ENCODE measurements at places on chromosomes 1 and 21.
A peak's percentile ranks its signal among the peaks of the same experiment; 100 is the strongest.

DNA sequence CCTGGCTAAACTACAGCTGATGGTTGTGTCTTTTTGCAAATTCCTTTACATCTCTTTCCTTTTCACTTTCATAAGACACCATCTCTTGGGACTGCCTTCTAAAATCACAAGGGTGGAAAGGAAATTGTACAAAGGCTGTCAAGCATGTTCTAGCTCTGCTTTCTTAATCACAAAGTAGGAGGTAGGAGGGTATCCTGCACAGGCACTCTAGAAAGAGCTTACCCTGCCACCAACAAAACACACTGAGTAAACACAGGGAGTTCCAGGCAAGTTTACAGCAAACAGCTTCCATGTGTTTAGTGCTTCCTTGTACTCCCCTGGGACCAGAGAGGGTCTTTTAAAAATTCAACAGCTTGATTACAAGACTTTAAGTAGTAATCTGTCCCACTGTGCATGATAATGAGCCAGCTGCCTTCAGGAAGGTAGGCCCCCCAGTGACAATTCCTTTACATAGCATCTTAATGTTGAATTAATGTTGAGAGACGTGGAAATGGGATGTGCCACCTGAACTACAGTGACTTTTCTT is 2.4 kb downstream of the PLPP3 start:
- DNase-seq: no peak

DNA sequence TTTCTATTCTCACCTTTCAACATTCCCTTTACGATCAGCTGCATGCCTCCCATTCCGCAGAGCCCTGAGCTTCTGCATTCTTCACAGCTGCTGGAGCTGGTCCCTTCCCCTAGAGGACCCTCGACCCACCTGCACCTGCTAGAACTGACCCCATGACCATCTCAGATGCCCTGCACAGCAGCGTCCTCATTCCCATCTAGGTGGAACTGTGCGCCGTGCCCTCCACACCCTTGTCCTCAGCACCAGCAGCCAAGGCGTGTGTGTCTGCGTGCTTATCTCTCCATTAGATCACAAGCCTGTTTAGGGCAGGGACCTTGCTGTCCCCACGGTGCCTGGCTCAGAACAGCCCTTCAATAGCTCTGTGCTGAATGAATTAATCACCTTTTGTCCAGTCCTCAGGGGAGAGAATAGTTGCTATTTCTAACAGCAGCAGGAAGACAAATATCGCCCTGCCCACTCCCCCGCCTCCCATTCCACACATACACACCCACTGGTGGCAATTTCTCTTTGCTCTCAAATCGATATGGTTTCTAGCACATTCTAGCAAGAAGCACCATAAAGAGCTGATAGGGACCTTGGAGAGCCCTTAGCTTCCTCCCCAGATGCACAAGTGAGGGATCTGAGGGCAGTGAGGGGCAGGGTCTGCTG is 61.7 kb downstream of the KCNN3 start:
- no peak for DNase-seq

- DNase-seq: no peak
Measured at GRCh38 chr1:33342041-33342723, 21.3 kb upstream of the A3GALT2 start.

GRCh38 chr1:247411621-247412327 is 4.2 kb upstream of the NLRP3 start:
- DNase-seq: no peak

DNA sequence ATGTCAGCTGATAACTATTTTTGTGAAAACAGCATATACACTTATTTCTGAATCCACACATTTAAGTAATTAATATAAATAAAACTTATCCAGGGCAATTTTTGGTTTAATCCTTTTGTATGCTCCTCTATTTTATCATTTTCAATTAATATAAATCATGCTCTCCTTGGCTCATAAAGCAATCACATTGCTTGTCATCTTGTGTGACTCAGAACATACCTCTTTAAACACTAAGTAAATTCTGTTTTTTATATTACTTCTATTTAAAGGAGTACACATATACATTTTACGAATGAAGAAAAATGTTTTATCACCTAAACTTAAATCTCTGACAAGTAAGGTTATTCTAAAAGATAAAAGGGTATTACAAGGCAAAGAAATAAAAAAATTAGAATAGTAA is 175.3 kb downstream of the USH2A start:
- DNase-seq: no peak

GRCh38 chr1:209761011-209761635 is 5.3 kb downstream of the TRAF3IP3 start:
- no peak for DNase-seq

GRCh38 chr1:230772457-230773395 is 25.5 kb downstream of the CAPN9 start:
- DNase-seq: no peak

DNA sequence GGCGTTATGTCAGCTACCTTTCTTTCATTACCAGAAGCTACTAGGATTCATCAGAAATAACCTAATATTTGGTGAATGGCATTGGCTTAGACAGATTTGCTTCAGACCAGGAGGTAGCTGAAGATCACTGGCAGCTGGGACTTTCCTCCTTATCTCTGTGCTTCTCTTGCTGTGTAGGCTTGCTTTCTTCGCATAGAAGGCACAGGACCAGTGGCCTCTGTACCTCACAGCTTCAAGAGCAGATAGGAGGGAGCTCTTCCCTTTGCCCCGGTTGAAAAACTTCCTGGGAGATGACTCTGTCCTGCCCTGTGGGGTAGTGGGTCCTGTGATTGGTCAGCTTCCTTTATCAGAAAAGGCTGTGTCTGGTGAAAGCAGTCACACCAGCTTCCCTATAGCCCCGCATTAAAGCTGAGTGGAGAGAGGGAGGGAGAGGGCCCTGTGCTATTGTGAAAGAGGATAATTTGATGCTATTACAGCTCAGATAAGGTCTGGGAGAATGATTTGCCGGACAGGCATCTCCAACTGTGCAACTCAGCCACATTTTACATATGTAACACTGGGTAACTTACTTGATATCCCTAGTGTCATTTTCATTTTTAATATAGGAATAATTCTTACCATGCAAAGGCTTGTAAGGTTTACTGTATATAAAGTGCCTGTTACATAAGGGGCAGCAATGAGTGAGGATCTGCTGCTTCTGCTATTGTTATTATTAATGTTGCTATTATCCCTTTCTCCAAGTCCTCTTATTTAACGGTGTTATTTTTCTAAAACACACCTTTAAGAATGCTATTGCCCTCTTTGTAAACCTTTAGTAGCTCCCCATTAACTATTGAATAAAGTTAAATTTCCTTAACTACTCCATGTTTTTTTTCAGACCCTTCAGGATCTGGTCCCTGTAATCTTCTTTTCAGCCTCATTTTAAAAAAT is 31.6 kb downstream of the OSBPL9 start:
- no peak for DNase-seq

GRCh38 chr1:232844791-232845190 is 39.6 kb downstream of the MAP10 start:
- DNase-seq: no peak

- DNase-seq: no peak
Measured at GRCh38 chr1:208093046-208093445, 151.1 kb downstream of the PLXNA2 start.

GRCh38 chr1:31575369-31576140 is 760 bp upstream of the TINAGL1 start:
- DNase-seq: no peak

- DNase-seq: no peak
Measured at GRCh38 chr1:70945676-70946075, 101.9 kb downstream of the PTGER3 start.

DNA sequence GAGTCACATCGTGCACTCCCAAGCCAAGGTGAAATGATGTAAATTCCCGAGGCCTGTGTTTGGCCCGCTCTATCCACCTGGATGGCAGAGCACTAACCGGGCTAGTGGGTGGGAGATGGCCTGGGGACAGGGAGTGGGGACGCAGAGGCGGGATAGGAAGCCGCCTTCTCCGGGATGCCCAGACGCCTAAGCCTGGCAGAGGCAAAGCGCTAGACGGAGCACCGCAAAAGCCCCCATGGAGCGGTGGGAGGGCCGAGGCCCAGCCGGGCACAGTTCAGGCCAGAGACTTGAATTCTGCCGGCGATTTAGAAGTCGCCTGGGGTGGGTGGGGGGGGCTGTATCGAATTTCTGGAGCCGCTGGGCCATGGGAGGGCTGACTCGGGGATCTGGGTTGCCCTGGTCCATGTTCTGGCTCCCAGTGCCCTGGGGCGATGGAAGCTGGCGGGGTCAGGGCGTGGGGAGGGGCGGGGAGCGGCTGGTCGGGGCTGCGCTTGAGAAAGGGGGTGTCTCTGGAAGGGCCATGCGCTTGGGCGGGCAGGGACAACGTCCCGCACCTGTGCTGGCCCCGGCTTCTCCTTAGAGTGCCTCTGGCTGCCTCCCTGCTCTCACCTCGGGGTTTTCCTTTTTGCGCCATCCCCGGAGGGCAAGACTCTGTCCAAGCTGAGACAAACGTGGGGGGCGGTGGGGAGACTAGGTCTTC is 28.0 kb downstream of the KIAA2013 start:
- no peak for DNase-seq

DNA sequence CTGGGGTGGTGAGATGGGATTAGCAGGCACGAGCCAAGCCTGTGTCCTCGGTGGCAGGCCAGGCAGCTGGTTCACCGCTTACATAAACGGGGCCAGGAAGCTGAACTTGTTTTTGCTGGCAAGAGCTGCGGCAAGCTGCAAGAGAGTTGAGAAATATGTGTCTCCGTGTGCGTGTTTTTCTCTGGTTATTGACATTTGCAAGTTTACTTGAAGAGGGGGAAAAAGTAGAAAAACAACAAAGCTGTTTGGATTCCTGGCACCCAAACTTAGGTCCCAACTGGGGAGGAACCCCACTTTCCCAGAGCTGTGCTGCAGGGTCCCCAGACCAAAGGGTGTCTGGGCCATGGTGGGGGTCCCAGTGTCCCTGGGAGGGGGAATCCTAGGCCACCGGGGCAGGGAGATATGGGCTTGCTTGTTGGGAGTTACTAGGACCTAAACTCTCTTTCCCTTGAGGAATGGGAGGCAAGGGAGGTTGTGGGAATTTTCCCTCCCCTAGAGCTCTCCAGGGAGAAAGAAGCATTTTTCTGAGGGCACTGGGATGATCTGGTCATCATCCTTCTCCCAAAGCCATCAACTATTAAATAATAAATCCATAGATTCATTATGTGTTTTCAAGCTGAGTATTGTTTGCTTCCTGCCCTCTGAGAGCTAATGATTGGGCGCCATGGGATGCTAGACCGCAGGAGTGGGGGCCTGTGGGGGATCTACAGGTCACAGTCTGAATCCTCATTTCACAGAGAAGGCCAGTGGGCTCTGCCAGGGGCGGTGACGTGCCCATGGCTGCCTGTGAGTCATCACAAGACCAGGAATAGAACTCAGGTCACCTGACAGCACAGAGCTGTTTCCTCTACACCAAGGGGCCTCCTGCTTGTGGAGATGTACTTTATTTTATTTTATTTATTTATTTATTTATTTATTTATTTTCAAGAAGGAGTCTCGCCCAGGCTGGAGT is 14.8 kb downstream of the IL6R start:
- DNase-seq: peak; percentile 57

- no peak for DNase-seq
Measured at GRCh38 chr1:74512170-74512915, at the start of gene LRRC53. Gene LRRC53 (minus strand): TSS chr1:74512611. CDS start chr1:74483349, 29,262 bp downstream.

DNA sequence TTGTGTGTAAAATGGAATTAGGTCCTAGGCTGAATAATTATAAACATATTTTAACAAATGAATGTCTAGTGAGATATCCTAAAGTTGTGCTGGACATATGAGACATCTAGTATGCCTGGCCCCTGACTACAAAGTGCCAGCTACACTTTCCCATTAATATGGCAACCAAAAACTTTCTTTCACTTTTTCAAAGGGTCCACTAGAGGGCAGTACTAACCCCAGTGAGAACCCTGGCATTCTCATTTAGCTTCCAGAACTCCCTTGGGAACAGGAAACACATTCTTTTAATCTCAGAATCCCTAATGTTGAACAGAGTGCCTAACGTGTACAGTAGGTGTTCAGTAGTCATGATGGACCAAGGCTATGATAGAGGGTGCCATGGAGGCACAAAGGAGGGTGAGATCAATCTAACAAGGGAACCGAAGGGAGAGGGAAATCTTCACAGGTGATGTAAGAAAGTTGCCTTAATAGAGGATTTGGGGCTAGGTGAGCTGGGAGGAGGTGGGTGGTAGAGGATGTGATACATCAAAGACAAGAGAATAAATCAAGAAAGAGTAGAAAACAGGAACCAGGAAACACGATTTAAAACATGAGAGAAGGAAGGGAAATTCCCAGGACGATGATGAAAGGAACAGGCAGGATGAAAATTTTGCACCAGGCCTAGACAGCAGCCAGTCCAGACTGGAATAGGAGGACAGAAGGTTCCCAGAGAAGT is 41.6 kb downstream of the NSL1 start:
- no peak for DNase-seq

- DNase-seq: no peak
Measured at GRCh38 chr1:184504040-184504954, 117.5 kb downstream of the C1orf21 start.

DNA sequence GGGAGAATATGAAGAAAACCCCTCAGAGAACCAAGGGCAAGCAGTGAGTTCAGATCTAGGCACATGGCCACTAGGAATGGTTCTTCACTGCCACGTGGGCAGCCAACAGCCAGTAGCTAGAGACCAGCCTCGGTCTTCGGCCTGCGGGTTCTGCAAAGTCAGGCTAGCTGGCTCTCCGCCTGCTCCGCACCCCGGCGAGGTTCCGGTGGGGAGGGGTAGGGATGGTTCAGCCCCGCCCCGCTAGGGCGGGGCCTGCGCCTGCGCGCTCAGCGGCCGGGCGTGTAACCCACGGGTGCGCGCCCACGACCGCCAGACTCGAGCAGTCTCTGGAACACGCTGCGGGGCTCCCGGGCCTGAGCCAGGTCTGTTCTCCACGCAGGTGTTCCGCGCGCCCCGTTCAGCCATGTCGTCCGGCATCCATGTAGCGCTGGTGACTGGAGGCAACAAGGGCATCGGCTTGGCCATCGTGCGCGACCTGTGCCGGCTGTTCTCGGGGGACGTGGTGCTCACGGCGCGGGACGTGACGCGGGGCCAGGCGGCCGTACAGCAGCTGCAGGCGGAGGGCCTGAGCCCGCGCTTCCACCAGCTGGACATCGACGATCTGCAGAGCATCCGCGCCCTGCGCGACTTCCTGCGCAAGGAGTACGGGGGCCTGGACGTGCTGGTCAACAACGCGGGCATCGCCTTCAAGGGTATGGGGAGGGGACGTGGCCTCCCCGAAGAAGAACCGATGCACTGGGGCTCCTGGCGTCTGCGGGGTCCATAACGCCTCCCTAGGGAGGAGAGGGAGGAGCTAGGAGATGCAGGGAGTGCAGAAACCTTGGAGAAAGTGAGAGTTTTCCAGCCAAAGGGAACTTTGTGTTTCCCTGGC is at the start of gene CBR1:
Gene CBR1, plus strand, starts transcription at position 312 of the 871 bp plus-strand sequence. Its CDS starts 92 bp downstream, at position 404.
- DNase-seq: peak; percentile 69

DNA sequence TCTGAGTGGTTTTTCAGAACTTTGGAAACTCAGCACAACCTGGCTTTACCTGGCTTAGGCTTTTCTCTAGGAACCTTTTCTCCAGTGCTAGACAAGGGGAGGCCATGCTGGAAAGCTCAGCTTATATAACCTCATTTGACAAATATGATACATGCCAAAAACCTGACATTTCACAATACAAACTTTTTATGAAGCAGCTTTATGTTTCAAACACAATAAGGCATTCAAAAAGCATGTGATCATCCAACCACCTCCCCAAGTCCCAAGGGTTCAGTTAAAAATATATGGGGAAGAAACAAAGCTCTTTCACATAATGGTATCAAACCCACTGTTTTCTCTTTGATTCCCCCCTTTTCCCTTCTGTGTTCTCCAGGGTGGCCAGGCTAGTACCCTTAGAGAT is 63.7 kb downstream of the ZC3H11B start:
- DNase-seq: no peak

- DNase-seq: no peak
Measured at GRCh38 chr1:89451011-89451410, 73.6 kb upstream of the LRRC8B start.

GRCh38 chr1:22959545-22960360 is 12.9 kb downstream of the LACTBL1 start:
- no peak for DNase-seq
